ENCODE measurements at places on chromosomes 7 and 10.

DNA sequence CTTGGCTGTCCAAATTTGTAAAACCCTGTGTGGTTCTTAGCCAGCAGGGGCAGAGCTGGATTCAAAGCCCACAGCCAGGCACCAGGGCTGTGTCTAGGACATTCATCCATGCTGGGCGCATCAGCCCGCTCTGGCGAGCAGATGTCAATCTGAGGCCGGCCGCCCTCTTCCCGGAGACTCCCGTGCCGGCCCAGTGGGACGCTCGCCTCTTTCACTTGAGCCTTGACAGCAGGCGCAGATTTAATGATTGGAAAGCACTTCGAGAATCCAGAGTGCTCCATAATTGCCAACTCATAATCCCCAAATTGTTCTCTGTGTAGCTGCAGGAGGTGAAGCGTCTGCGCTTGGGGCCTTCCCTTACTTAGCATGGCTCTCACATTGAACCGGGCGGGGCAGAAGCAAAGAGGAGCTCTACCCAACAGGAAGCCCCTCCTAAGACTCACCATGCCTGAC is 36.7 kb downstream of the SLIT1 start:
- no peak for DNase-seq

- DNase-seq = no peak
Observed at GRCh38 chr10:86586516-86586915, 64.9 kb upstream of the WAPL start.

DNA sequence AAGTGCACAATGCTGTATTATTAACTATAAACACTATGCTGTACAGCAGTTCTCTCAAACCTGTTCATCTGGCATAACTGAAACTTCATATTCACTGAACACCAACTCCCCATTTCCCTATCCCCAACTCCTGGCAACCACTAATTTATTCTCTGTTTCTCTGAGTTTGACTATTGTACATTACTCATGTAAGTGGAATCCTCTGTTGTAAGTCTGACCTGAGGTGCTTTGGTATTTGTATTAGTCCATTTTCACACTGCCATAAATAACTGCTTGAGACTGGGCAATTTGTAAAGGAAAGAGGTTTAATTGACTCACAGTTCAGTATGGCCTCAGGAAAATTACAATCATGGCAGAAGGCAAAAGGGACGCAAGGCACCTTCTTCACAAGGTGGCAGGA is 266.3 kb downstream of the PPP1R3A start:
- no peak for DNase-seq

- no peak for DNase-seq
Observed at GRCh38 chr7:41771717-41772116, 68.8 kb upstream of the INHBA start.

DNA sequence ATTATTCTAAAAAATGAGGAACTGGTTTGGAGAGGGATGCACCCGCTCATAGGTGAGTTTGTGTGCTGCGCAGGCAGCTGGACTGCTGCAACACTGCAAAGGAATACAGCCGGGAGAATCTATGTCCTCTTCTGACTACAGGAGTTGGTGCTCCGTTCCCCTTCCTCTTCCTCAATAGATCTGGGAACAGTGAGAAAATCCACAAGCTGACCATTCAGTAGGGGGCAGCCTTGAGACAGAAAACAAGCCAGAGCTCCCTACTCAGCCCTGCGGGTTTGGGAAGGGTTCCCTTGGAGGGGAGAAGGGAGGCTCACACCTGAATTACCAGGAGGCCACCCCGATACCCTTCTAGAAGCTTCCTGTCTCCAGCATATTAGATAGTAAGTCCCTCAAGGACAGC is 87.3 kb upstream of the FOXI2 start:
- DNase-seq = no peak
